ENCODE measurements at places on chromosomes 7 and 10.

- no peak for DNase-seq
These were observed 31.7 kb downstream of the MKX start for GRCh38 chr10:27713941-27714340.

GRCh38 chr7:1537535-1538412, 7.3 kb downstream of the MAFK start:
- no peak for DNase-seq

GRCh38 chr7:91379236-91379635, 115.0 kb downstream of the FZD1 start:
- no peak for DNase-seq

- peak; percentile 97 for DNase-seq
These were observed 182.0 kb downstream of the REEP3 start for GRCh38 chr10:63703113-63703670.

DNA sequence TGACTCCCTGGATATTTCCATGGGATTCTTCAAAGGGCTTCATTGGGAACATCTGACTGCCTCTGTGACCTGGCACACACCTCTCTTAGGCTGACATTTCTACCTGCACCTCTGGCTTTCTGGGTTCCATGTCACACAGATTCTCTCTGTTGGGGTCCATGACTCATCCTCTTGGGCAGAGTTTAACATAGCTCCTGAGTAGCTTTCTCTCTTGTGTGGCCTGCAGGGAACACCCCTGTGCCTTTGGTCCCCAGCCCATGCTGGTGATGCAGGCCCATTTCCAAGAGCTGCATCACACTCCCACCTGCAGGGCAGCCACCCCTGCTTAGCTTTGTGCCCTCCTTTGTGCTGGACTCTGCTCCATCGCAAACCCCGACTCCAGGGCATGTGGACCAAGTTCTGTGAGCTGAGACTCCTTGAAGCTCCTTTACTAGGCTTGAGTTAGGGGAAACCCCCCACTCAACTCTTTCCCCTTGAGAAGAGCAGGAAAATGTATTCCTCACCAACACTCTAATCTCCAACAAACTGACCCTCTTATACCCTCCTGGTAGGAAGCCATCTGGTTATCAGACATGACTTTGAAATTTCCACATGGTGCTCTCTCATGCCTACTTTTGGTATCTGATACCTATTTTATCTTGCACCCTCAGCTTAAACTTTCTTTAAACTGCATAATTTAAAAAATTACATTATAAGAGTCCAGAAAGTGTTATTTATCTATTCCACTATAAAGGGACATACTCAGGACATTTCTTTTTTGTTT, 93.3 kb downstream of the ZNF777 start:
- no peak for DNase-seq

- DNase-seq: no peak
These were observed 103.1 kb downstream of the HOXA1 start for GRCh38 chr7:26992670-26993069.

DNA sequence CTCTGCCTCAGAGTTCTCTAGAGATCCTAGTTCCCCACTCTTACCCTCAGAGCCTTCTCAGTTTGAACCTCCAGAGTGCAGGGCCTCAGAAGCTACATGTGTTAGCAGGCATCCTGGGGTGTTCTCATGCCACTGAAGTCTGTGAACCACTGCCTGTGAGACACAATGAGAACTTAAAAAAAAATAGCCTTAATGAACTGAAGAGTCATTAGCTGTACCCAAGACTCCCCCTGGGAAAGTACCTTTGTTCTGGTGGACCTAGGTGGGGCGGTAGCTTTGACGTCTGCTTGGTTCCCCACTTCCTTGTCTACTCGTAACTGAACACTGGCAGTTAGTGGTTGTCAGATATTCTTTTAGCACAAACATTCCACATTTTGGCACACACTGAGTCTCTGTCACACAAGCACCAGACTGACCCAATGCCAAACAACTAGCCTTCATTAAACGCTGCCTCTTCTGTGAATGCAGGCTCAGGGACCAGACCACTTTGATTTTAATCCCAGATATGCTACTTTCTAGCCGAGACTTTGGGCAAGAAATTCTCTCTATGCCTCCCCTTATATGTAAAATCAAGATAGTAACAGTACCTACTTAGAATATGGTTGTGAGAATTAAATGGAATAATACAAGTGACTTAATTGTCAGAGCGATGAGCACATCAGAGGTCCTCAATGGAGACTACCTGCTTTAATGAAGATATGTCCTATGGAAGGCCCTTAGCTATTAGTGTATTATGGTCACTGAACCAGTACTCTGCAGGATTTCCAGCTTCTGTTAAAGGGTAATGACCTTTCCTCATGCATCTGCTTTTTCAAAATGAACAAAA, 75.3 kb upstream of the CC2D2B start:
- no peak for DNase-seq

GRCh38 chr10:68992636-68993440, 4.2 kb downstream of the KIFBP start:
- no peak for DNase-seq

GRCh38 chr10:132732518-132732917, 53.4 kb downstream of the NKX6-2 start:
- DNase-seq: no peak

GRCh38 chr7:137920637-137921399, 74.0 kb upstream of the DGKI start:
- DNase-seq: no peak

- DNase-seq: no peak
These were observed 12.2 kb upstream of the KCP start for GRCh38 chr7:128922496-128923410.

GRCh38 chr7:120164-120991, 72.0 kb upstream of the FAM20C start:
- DNase-seq: no peak

GRCh38 chr7:106717955-106718871, 57.3 kb upstream of the CCDC71L start:
- DNase-seq: peak; percentile 97

DNA sequence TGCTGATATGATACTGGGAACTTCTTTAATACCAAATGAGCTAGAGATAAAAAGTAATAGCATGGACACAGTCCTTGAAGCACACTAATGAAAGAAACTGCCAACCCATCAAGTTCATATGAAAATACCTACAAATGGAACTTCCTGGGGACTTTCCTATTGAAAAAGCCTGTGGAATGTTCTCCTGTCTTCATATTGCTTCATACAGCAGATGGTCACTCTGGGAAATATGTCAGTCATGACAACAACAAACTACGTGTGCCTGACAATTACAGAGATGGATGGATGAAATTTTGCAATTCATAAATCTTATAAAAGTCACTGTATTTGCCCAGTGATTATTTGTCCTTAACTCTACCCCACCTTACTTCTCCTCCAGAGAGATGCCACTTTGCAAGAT, 106.6 kb upstream of the COL1A2 start:
- DNase-seq: no peak

GRCh38 chr10:31103112-31103511, 71.4 kb upstream of the ZNF438 start:
- DNase-seq: no peak

DNA sequence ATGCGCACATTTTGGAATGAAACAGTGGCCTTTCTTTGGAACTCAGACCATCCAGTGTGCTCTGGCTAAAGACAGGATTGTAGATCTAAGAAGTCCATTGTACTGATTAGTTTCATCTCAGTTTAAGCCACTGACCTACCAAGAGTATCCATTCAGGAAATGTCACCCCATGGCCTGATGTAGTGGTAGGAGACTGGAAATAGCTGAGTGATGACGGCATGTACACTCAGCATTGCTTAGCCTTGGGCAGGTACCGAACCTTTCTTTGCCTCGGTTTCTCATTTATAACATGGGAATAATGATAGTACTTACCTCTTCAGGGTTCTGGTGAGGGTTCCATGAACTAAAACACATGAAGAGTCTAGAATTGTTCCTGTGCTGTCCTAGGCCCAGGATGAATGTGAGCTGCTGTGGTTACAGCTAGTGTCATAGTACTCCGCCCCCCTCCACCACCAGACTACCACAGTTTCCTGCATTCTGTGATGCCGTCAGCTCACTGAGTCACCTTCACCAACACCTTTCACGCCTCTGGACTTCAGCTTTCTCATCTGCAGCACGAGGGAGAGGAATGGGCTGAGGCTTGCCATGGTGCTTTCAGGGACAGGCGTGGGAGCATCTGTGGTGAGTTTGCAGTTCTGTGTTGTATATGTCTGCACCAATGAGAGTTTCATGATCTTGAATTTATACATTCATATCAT, 484.0 kb upstream of the GALNT17 start:
- DNase-seq: peak; percentile 52

DNA sequence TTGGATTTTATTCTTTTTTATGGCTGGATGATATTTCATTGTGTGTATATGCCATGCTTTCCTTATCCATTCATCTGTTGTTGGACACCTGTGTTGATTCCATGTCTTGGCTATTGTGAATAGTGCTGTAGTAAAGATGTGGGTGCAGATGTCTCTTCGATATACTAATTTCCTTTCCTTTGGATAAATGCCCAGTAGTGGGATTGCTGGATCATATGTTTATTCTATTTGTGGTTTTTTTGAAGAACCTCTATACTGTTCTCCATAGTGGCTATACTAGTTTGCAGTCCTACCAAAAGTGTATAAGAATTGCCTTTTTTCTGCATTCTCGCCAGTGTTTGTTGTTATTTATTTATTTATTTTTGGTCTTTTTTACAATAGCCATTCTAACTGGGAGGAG, 159.8 kb downstream of the WNT2 start:
- no peak for DNase-seq

DNA sequence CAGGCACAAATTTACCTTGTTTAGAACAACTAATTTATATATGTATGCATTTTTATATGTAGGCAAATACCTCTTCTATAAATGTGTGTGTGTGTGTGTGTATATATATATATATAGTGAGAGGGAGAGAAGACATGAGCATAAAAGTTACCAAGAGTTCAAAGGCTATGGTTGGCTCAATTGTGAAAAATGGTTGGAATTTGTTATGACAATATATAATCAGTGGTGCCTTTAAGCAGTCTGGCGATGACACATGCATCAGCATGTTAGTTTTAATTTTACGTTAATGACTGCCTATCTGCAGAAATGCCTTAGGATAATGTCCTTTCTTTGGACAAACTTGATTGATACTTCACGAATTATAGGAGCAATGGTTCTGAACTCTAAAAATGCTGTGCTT, 980.8 kb upstream of the LRRTM3 start:
- no peak for DNase-seq

GRCh38 chr7:94882891-94883290, 24.5 kb upstream of the PPP1R9A start:
- no peak for DNase-seq

- peak; percentile 67 for DNase-seq
These were observed 10.9 kb downstream of the TECPR1 start for GRCh38 chr7:98240961-98241673.

GRCh38 chr7:139573871-139574270, 50.4 kb downstream of the CLEC2L start:
- no peak for DNase-seq

- no peak for DNase-seq
These were observed 527.8 kb downstream of the MDFIC start for GRCh38 chr7:115449689-115450088.

- DNase-seq: no peak
These were observed 19.5 kb downstream of the EXOC4 start for GRCh38 chr7:133272336-133272735.

Measured in NB4 (cell line).